ENCODE measurements at places on chromosomes 12 and 14.

DNA sequence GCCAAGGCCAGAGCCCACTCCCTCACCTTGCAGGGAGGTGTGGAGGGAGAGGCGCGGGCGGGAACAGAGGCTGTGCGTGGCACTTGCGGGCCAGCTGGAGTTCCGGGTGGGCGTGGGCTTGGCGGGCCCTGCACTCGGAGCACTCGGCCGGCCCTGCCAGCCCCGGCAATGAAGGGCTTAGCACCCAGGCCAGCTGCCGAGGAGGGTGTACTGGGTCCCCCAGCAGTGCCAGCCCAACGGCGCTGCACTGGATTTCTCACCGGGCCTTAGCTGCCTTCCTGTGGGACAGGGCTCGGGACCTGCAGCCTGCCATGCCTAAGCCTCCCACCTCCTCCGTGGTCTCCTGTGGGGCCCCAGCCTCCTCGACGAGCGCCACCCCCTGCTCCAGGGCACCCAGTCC lies 107.5 kb downstream of the FAR2 start:
- no peak for DNase-seq

DNA sequence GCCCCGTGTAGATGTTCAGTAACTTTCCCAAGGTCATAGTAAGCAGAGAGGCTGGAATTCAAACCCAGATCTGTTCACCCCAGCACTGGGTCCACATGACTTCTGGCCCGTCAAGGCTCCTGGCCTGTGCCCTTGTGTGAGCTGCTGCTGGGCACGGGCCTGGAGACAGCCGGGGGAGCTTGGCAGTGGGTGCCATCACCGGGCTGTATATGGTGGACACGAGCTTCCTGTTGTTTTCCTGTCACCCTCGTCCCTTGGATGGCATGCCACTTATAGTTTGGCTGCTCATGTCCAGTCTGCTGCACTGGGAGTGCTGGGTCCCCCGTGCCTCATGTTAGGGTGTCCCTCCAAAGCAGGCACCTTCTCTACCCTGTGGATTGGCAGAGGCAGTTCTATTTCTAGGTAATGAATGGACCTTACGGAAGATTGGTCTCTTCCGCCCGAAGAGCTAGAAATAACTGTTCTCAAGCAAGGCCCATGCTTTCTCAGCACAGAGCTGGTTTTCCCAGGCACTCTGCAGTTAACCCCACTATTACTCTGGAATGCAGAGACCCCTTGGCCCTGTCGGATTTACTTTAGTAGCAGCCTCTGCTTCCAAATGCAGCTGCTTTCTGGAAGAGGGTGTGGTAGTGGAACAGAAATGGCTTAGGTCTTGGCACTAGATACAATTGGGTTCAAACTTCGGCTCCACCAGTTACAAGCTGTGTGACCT lies 44.3 kb downstream of the ELK3 start:
- DNase-seq, result no peak

DNA sequence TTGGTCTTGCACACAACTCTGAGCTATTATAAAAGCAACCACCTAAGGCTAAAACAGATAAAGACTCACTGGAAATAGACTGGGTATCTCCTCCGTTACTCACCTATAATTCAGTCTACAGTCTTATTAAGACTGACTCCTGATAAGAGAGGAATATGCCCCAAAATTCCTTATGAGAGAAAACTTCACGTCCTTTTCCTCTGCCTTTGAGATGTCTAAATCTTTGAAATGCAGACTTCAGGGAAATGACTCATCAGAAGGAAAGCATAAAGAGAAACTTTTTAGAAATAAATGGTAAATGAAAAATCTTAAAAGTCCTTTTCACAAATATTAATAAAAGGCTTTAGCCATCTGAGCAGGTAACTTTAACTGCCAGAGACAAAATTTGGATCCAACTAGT lies 187.5 kb upstream of the RTL1 start:
- DNase-seq, result no peak

GRCh38 chr14:70011098-70011497 lies 131.9 kb downstream of the SMOC1 start:
- DNase-seq, result no peak

- peak; percentile 42 for DNase-seq
Observed at GRCh38 chr14:101072945-101073597, 169.5 kb upstream of the RTL1 start.

DNA sequence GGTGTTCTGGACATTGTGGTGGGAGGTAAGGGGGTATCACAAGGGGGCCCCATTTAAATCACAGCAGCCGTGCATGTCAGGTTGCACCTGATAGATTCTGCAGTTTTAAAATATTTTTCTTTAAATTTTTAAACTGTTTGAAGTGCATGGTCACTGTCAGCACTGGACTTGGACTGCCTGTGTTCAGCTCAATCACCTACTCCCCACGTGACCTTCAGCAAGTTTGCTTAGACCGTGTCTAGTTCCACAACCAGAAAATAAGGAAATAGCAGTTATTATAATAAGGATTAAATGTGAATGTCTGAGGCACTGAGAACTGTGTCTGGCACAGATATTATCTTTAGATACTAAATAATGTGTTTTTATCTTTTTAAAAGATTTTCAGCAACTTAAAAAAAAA lies 64.7 kb downstream of the ESR2 start:
- no peak for DNase-seq

- DNase-seq, result no peak
Observed at GRCh38 chr14:26873362-26873960, 275.6 kb upstream of the NOVA1 start.

GRCh38 chr14:93200553-93200952 lies 6.3 kb downstream of the GON7 start:
- no peak for DNase-seq

DNA sequence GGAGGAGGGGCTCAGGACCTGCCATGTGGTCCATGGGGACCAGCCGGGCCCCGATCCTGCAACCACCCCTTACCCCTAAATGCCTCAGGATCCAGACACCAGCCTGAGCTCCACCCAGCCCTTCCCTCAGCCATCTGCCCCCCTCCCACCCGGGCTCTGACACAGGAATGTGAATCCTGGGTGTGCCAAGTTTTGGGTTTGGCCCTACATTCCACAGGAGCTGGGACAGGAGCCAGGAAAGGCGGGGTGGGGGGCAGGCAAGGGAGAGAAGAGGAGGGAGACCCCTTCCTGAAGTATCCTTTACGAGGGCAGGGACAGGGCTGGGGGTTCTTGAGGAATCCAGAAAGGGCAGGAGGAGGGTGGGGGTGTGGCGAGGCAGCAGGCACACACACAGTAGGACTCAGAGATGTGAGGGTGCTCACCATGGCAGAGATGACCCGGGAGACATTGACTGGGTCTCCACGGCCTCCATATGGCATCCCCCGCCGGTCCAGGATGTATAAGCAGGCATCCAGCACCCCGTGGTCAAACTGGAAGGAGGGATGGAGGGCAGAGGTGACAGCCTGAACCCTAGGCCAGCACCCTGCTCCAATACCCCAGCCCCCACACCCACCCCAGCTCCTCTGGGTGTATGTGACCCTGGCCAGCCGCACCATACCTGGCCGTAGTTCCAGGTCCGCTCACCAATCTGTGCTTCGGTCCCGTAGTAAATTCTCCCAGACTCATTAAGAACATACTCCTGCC lies 3.5 kb downstream of the TGM1 start:
- DNase-seq, result no peak

GRCh38 chr12:2826721-2827515 lies 7.9 kb downstream of the NRIP2 start:
- no peak for DNase-seq

DNA sequence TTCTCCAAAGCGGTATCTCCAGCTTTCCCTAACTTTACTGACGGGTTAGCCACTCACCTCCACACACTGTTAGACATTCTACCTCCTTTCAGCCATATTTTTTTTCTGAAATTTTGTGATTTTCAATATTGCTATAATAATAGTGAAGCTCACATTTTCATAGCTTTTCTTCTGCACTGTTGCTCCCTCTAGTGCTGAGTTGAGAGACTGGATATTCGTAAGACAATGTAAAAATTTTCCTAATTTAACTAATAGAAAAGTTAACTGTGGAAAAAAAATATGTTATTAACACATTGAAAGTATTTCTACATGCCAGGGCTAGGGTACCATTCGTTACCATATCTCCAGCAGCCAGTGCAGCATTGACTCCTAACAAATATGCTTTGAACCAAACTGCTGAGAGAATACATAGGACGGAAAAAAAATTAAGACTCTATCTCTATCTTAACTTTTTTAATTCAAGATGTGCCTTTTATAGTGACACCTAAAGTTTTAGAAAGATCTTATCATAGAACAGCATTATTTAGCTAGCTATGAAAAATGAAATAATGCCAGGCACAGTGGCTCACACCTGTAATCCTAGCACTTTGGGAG lies 48.7 kb upstream of the ABCC9 start:
- DNase-seq, result no peak

- no peak for DNase-seq
Observed at GRCh38 chr12:131872154-131873051, 22.0 kb upstream of the ULK1 start.

GRCh38 chr12:92928421-92928961 lies 604 bp downstream of the EEA1 start:
- peak; percentile 40 for DNase-seq

GRCh38 chr12:89501793-89502192 lies 22.8 kb downstream of the GALNT4 start:
- no peak for DNase-seq

DNA sequence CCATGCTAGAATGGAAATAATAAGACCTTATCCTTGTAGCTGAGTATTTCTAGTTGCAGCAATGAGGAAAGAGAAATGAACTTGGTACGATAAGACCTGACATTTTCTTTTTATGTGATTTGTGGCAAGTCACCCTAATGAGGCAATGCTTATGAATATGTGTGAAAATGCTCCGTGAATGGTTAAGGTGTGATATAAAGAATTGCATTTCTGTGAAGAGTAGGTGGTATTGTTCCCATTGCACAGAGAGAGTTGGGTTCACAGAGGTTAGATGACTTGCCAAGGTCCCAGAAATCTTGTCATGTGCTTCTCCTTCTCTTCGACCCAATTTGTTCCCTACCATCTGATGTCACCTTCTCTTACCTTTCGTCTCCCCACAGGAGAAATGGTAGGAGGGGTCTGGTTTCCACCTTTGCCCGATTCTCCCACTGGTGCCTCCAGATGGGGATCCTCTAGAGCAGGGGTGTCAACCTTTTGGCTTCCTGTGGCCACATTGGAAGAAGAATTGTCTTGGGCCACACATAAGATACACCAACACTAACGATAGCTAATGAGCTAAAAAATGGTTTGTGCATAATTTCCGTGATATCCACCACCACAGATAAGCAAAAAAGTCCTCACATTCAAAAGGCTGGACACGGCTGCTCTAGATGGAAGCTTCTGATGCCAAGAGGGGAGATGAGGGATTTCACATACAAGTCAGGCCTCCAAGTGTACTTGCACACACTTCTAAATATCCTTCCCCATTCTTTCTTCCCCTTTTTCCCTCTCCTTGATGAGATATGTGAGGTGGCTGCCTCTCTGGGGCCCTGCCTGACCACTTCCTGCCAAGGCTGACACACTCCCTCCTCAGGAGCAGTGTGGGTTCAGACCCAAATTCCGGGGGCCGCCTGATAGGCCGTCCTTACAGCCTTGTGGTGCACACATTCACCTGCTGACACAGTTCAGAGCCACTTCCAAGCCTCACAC lies 96.1 kb downstream of the PLXNC1 start:
- DNase-seq, result no peak

GRCh38 chr12:11827091-11828061 lies 177.9 kb downstream of the ETV6 start:
- DNase-seq, result peak; percentile 11

DNA sequence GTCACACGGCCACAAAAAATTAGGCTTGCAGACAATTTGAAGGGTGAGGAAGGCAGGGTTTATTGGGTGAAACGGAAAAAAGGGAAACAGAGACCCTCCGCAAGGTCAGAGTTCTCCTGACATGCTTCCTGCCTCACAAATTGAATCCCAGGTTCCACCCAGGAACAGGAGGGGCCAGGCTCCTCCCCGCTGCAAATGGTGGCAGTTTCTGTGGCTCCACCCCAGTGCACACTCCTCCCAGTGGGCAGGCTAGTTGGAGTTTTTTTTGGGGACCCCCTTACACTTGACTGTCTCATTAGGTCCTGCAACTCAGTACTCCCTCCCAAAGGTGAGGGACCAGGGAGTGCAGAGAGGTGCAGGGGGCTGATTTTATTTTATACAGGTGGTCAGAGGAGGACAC lies 39.4 kb upstream of the PPP1CC start:
- DNase-seq, result no peak

DNA sequence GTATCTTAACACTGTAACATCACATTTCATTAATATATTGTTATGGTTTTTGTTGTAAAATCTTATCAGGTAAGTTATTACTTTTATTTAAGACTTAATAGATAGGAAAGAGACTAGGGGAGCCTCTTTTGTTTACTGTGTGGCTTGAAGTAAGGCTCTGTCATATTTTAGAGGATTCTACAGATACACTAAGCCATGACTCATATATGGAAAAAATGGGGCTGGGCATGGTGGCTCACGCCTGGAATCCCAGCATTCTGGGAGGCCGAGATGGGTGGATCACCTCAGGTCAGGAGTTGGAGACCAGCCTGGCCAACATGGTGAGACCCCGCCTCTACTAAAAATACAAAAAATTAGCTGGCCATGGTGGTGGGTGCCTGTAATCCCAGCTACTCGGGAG lies 23.6 kb upstream of the NPFF start:
- DNase-seq, result no peak

DNA sequence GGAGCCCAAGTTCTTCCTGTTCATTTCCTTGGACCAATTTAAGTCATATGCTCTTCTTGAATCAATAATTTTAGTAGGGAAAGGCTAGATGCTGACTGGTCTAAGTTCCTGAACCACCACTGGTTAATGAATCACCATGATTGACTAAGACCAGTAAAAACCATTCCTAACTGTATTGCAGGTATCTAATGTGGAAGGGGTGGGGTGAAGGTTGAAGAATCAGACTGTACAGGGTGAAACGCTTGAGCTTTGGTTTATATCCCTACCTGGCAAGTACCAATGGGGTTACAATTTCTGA lies 100.1 kb downstream of the DYRK2 start:
- no peak for DNase-seq

DNA sequence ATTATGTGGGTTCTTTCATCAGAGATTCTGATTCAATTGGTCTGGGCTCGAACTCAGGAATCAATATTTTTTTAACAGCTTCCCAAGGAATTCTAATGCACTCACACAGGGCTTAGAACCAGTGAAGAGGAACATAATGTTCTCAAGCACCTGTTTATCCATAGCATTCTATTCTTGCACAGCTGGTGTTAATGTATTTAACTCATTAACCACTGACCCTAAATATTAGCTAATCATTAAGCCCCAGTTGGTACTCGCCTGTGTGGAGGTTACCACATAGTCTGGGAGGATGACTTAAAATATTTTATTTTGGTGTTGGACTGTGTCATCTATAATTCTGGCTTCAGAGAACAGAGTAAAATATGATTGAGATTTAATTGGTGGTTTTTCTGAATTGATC lies 45.3 kb downstream of the LRP6 start:
- DNase-seq, result no peak
